ENCODE measurements at places on chromosomes 13 and 19. TPM values are rescaled to one million over a fixed set of nuclear protein-coding genes. Genes with fewer than 3 reads are reported as not detected.
A peak's percentile ranks its signal among the peaks of the same experiment; 100 is the strongest.

GRCh38 chr13:102309110-102309509 is 92.7 kb downstream of the FGF14 start:
- no peak for DNase-seq

DNA sequence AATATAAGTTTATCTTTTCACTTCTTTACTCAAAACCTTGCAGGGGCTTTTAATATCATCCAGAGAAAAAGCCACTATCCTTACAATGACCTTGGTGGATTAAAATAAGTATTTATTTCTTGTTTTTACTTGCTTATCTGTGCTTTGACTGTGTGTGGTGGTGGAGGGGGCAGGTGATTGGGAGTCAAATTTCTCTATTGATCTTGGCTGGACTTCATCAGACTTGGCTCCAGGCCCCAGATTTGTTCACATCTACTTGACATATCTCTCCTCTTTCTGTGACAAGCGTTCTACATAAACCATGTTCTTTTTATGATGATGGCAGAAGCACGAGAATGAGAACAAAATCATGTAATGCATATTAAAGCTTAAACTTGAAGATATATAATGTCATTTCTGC is 670.8 kb downstream of the PCDH17 start:
- DNase-seq, result no peak

GRCh38 chr13:28659621-28659970 is 666 bp downstream of the POMP start:
- no peak for DNase-seq

GRCh38 chr19:5627395-5627904 is 4.6 kb downstream of the SAFB start:
- DNase-seq, result peak; percentile 86

CFAP97D2 gene
- 0.05 TPM for polyA plus RNA-seq

U2AF2 gene
- polyA plus RNA-seq, result 190 TPM

NTF4 gene
- not detected for polyA plus RNA-seq

- no peak for DNase-seq
Measured at GRCh38 chr13:45932676-45933075, 81.1 kb upstream of the SIAH3 start.

DNA sequence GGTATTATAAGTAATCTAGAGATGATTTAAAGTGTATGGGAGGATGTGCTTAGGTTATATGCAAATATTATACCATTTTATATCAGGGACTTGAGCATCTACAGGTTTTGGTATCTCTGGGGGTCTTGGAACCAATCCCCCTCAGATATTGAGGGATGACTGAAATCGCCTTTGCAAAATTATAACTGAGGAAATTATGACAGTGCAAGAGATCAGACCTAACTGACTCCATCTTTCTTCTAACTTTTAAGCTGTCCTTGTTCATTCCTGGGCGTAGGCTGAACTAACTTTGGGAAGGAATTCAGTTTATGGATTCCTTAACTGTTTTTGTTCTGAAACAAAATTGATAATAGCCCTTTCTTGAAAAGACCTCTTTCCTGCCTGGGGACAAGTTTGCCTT is 190.7 kb upstream of the KL start:
- no peak for DNase-seq

- DNase-seq, result no peak
Measured at GRCh38 chr13:50476577-50477285, 366.8 kb downstream of the DLEU7 start.

JAK3 gene
- 30.6 TPM for polyA plus RNA-seq

DNA sequence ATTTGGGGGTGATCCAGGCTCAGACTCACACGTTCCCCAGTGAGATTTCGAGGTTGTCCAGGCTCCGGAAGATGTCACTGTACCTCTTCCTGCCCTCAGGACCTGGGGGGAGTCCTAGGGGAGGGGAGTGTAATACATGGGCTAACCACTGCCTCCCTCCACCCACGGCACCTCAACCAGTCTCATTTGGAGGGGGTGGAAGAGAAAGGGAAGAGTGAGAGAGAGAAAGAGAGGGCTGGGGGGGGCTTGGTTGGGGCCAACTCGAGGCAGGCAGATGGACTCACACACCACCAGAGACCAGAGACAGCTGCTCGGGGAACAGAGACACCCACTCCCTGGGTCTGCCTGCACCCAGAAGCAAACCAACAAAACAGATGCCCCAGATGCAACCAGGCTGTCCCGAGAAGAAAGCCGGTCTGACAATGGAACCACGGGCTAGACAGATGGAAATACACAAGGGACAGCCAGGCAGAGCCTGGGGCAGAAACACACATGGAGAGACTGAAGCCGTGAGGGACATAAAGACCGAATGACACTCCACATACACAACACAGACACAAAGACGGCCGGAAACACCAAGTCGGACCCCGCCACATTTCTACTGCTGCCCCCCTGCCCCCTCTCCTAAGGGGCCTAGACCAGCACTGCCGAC is 825 bp downstream of the GMIP start:
- DNase-seq, result no peak

- DNase-seq, result no peak
Measured at GRCh38 chr13:110127986-110128511, 178.9 kb downstream of the COL4A1 start.

GRCh38 chr13:97433727-97434396 is at the start of gene RAP2A:
RAP2A (plus strand) TSS chr13:97434169; CDS start chr13:97434471, 302 bp downstream.
- DNase-seq, result peak; percentile 98

Data from spleen (tissue), 13 donors.